Caudate nucleus (tissue), 63 donors: ENCODE measurements at places on chromosomes 5 and 9.

GRCh38 chr9:109328978-109329637 is 8.2 kb upstream of the EPB41L4B start:
- no peak for DNase-seq

- DNase-seq: no peak
Measured at GRCh38 chr9:87890837-87891236, 8.2 kb downstream of the SPATA31E1 start.

GRCh38 chr9:107158321-107158720 is 124.8 kb upstream of the RAD23B start:
- no peak for DNase-seq

GRCh38 chr9:5442400-5443011 is 4.8 kb upstream of the PLGRKT start:
- no peak for DNase-seq

DNA sequence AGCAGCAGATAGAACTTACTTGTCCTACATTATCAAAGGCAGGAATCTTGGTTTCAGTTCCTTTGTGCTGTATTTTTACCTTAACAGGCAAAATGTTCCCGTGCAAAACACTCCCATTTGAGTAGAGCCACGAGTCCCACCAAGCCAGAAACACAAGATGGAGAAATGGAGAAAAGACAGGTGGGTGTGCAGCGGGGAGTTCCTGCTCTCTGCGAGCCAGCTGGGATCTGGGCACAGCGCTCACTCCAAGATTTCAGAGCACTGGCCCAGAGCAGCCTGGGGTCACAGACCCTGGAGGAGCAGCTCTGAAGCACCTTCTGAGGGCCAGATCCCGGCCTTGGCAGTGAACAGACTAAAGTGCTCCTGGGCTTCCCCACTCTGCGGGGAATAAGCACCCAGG is 2.9 kb downstream of the UCK1 start:
- DNase-seq: no peak

DNA sequence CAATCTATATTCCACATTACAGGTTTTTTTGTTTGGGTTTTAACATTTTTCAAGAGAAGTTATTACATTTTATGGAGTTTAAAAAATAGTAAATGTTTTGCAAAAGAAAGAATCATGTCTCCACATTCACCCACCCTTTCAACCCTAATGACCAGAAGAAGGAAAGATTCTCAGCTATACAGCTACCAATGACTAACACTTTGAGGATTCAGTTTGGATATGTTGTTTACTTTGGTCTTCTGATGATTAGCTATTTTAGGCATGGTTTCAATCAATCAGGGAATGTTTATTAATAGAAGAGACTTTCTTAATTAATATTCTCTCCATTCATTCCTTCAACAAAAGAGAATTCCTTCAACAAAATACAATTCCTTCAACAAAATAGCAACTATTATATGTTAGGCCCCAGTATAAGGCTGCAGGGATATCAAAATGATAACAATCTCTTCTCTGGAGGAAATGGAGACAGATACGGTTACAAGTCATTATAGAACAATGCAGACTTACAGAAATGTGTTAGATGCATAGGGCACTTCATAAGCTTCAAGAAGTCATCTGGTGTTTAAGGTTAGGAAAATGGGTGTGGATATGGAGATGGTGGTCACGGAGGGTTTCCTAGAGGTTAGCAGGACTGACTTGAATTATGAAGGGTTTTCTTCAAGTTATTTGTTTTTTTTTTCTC is 9.3 kb upstream of the NR3C1 start:
- DNase-seq: no peak

GRCh38 chr5:76393035-76393680 is 9.9 kb upstream of the IQGAP2 start:
- no peak for DNase-seq

DNA sequence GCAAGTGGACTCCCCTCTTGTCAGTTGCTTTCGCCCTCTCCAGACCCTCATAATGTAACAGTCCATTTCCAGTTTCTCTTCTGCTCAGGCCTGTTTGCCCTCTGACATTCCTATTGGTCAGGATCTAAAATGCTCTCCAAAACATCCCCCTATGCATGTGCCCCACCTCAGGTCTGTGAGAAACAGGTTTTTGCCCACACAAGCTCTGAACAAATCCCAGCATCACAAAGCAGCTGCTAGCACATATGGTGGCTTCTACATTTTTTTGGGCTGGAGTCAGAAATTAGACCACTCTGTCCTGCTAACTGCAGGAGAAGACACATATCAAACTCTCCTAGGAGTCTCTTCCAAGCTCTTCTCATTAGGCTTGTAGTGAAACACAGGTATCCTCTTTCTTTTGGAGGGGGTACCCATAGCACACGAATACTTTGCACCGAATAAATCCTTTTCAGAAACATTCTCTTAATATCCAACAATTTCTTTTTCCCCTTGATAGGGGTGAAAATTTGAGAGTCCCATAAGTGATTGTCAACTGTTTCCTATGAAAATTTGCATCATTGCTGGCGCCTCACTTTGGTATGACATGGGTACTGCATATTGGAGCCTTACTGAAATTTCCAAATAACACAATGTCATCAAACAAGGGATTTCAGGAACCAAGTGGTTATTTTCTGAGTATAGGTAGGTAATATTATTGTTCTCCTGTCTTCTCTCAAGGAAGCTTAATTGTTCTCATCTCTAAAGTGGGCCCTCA is 19.3 kb upstream of the HSPA9 start:
- DNase-seq: no peak

- DNase-seq: no peak
Measured at GRCh38 chr9:108416324-108416723, 439.5 kb downstream of the ACTL7B start.

GRCh38 chr9:38162332-38163211 is 93.5 kb upstream of the SHB start:
- DNase-seq: no peak
